ENCODE measurements at places on chromosomes 13 and 19. TPM values are rescaled to one million over a fixed set of nuclear protein-coding genes. Genes with fewer than 3 reads are reported as not detected.

The GPR183 gene
- not detected for polyA plus RNA-seq

The FBXO27 gene
- 2.7 TPM for polyA plus RNA-seq

The LRRC4B gene
- 98.9 TPM for polyA plus RNA-seq

The ZNF823 gene
- 7.8 TPM for polyA plus RNA-seq

The ZNF540 gene
- polyA plus RNA-seq, result 22.5 TPM

The TMEM272 gene
- polyA plus RNA-seq, result 0.76 TPM

The SIGLEC5 gene
- not detected for polyA plus RNA-seq

The PRR12 gene
- 1.2 TPM for polyA plus RNA-seq

The C19orf67 gene
- polyA plus RNA-seq, result not detected

The CAB39L gene
- 40.3 TPM for polyA plus RNA-seq

The DAPK3 gene
- 100 TPM for polyA plus RNA-seq

The GJB2 gene
- polyA plus RNA-seq, result not detected

The EXOC3L2 gene
- not detected for polyA plus RNA-seq

The SGCG gene
- not detected for polyA plus RNA-seq

The KLHL1 gene
- polyA plus RNA-seq, result 15.0 TPM

The CALR3 gene
- not detected for polyA plus RNA-seq

The SLITRK5 gene
- polyA plus RNA-seq, result 4.3 TPM

The BLOC1S3 gene
- 4.3 TPM for polyA plus RNA-seq

Measured in neural cell (in vitro differentiated cells).